ENCODE measurements at places on chromosomes 1 and 21.

GRCh38 chr1:185478877-185479276 lies 161.8 kb upstream of the IVNS1ABP start:
- DNase-seq: no peak

GRCh38 chr1:244011786-244012185 lies 39.3 kb upstream of the ZBTB18 start:
- DNase-seq: no peak

- no peak for DNase-seq
Measured at GRCh38 chr1:172245788-172246187, 174.7 kb upstream of the C1orf105 start.

- no peak for DNase-seq
Measured at GRCh38 chr1:221085701-221086375, 206.6 kb downstream of the HLX start.

DNA sequence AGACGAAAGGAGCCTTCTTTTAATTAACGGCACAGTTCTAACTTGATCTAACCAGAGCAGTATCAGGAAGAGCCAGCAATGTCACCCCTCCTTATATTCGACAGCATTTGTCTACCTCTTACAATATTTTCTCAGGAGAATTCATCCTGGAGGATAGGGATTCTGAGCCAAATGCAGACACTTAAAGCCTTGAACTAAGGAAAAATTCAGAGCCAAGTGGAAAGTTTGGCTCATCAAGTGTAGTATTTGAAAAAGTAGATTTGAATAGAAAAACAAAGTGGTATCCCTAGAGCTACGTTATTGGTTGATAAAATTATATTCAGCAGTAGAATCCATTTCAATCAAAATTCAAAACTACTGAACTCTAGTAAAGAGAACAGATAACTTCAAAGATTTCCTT lies 732.0 kb upstream of the ADGRL2 start:
- DNase-seq: no peak

- DNase-seq: no peak
Measured at GRCh38 chr21:28669971-28670653, 322.6 kb downstream of the LTN1 start.

GRCh38 chr21:29002442-29003144 lies 9.9 kb upstream of the LTN1 start:
- DNase-seq: peak; percentile 84

- no peak for DNase-seq
Measured at GRCh38 chr21:38293765-38294164, 37.0 kb downstream of the KCNJ15 start.

GRCh38 chr1:204258213-204259115 lies 44.7 kb upstream of the GOLT1A start:
- peak; percentile 13 for DNase-seq

DNA sequence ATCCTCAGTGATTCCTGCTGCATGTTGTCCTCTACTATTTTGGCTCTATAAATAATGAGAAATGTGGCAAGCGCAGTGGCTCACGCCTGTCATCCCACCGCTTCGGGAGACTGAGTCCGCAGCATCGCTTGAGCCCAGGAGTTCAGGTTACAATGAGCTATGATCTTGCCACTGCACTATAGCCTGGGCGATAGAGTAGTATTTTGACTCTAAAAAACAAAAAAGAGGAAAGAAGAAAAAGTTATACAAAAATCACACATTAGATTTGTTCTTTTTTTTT lies 756 bp upstream of the SLC25A44 start:
- no peak for DNase-seq

GRCh38 chr1:52520148-52520547 lies 32.7 kb downstream of the TUT4 start:
- no peak for DNase-seq

- DNase-seq: no peak
Measured at GRCh38 chr1:39322431-39322830, 117.9 kb downstream of the MACF1 start.

Measured in stimulated activated CD8-positive, alpha-beta memory T cell treated with anti-CD3 and anti-CD28 coated beads, Interleukin-7, amount 100 ng/mL, for 24 hours (primary cell).